Activated T-helper 1 cell treated with Interleukin-2 at 50 U/mL for 16 hours (primary cell): ENCODE measurements at places on chromosomes 12 and 14.

DNA sequence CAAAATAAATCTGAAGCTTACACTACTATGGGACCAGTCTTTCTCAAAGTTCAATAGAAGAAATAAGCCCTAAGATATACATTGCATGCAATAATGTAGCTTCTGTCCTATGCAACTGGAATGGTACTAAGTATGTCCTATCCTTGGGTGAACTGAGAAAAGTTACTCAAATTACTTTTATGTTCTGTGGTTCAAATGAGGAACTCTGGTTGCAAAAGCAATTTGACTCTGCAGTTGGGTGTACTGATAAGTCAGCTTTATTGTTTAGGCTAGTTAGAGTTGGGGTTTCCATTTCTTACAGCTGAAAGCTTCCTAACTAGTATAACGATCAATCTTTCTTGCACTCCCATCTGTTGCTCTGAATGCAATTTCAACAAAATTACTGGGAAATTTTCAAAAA is 29.2 kb downstream of the GPR135 start:
- DNase-seq: no peak

GRCh38 chr14:79614448-79614847 is 596.9 kb downstream of the DIO2 start:
- no peak for DNase-seq

GRCh38 chr12:120680165-120680738 is 6.7 kb upstream of the MLEC start:
- DNase-seq: no peak

- DNase-seq: no peak
Observed at GRCh38 chr12:115891556-115892164, 385.8 kb downstream of the MED13L start.

GRCh38 chr12:131355361-131356245 is 355.3 kb upstream of the SFSWAP start:
- no peak for DNase-seq

GRCh38 chr12:94109160-94109559 is 39.2 kb upstream of the PLXNC1 start:
- no peak for DNase-seq

- DNase-seq: no peak
Observed at GRCh38 chr14:66401449-66402095, 84.6 kb upstream of the CCDC196 start.

DNA sequence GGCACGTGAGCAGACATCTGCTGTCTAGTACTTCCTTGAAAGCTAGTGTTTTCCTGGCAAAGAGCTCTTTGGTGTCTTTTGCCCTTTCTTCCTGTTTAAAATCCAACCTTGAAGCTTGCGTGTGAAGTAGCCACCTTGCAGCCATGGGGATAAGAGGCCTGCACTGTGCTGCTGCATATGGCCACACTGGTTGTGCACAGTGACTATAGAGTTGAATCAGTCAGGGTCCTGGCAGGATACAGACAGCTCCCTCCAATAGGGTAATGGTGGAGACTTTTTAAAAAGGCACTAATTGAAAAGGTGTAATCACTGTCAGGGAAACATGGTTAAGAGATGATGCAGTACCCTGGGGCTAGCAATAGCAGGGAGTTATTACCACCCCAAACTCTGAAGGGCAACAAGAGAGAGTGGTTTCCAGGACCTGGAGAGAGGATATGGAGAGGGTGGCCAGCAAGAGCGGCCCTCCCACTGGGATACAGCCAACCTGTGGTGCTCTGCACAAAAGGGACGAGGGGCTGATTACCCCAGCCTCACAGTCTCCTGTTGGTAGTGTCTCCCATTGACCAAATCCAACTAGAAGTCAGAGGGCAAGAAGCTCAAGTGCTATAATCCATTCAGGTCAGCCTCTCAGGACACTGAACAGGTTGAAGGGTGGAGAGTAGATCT is 4.8 kb upstream of the GLT8D2 start:
- no peak for DNase-seq

GRCh38 chr12:28217805-28218204 is 27.5 kb downstream of the CCDC91 start:
- no peak for DNase-seq

- DNase-seq: no peak
Observed at GRCh38 chr12:107243341-107243740, 150.0 kb upstream of the CRY1 start.

DNA sequence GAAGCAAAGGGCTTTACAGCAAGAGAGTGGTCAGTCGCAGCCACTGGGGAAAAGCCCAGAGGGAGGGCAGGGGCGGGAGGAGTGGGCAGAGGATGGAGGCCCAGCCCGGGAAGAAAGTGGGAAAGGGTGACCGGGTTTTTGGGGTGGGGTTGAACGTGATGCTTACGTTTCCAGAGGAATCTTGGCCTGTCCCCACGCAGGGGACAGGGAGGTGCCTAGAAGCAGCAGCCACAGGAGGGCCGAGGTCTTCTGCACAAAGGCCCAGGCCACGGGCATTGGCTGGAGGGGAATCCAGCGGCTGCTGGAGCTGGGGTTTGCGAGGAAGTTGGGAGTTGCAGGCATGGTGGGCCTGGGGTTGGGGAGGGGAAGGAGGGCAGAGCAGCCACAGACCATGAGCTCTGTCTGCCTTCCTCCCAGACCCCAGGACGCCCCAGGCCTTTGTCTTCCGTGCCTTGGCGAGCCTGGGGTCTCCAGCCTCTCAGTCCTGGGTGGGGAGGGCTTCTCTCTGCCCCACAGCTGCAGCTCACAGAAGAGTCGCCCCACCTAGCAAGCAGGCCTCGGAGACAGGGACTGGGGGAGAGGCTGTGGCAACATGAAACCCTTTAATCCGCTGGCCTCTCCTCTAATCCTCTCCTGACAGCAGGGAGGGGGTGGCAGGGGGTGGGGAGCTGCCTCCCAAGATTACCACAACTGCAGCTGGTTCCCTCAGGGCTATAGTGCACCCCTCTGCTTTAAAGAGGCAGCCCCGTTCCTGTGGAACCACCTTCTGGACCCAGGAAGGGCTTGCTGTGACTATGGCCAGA is at the start of gene CACNA2D4:
TSS of gene CACNA2D4 (minus strand) at position 572 of the 803 bp plus-strand sequence. CDS start at position 393, 179 bp downstream.
- no peak for DNase-seq

- no peak for DNase-seq
Observed at GRCh38 chr12:132496710-132497109, 6.8 kb downstream of the FBRSL1 start.

- DNase-seq: no peak
Observed at GRCh38 chr12:14774906-14775635, 28.2 kb downstream of the WBP11 start.

- no peak for DNase-seq
Observed at GRCh38 chr12:96263449-96263902, 69.3 kb downstream of the ELK3 start.

- no peak for DNase-seq
Observed at GRCh38 chr14:100440758-100441203, 117.6 kb downstream of the SLC25A47 start.

DNA sequence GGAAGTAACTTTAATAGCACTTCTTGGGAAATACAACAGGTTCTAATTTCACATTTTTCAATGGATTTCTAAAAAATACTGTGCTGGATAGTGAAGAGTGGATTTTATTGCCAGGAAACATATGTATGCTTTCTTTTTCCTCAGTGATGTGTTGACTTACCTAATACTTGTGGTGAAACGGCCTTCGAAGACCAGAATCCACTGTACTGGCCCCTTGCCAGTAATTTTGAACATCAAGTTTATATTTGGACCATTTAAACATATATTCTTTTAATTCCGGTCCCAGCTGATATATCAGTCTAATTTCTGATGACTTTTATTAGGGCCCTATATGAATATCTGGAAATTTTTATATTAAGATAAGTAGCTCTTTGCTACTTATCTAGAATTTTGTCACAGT is 1.8 kb downstream of the MSRB3 start:
- no peak for DNase-seq

DNA sequence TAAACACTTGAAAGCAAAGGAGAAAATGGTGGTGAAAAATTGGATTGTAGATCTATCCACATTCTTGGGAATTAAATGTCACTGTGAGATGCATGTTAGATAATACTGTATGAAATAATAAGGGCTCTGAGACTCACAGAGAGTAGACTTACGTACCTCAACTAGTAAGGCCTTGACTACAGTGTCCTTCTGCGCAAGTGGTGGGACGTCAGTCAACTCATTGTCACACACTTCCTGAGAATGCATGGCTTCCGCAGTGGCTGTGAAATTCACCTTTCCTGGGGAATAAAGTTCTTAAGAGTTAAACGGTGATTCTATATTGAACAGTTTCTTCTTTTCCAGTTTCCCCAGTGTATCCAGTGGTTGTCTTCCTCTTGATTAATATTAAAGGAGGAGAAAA is 32.6 kb upstream of the PZP start:
- no peak for DNase-seq

DNA sequence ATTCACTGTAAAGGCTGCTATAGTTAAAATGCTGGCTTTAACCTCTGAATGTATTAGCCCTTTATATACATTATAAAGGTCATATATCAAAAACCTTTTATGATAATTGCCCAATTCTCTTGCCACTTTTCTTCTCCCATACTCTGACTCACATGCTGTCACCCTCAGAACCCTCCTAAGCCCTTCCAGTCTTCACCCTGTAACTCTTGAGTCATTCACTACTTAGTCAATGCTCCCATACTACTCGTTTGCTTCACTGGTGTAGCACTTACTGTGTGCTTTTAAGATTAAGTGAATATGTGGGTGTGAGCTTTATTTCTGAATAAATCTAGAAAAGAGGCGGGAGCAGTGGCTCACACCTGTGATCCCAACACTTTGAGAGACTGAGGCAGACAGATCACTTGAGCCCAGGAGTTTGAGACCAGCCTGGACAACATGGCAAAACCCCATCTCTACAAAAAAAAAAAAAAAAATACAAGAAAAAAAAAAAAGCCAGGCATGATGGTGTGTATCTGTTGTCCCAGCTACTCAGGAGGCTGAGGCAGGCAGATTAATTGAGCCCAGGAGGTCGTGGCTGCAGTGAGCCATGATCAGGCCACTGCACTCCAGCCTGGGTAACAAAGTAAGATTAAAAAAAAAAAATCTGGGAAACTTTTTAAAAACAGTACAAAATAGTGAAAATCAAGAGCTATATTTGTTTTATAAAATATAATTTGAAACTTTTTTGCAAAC is 37.6 kb downstream of the SPATA7 start:
- DNase-seq: no peak

DNA sequence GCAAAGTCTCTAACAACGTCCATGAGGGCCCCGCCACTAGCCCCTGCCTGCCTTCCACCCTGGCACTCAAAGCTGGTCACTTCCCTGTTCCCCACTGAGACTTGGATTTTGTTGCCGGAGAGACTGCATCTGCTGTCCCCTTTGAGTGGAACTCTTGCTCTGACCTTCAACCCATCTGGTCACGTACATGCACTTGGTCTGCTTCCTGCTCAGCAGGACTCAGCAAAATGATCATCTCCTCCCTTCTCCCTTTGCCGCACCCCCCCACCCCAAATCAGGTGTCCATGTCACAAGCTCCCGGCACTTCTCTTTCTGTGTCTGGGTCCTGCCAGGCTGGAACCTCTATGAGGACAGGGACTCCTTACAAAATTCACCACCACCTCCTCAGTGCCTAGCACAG is 180.9 kb downstream of the CHST11 start:
- DNase-seq: no peak

DNA sequence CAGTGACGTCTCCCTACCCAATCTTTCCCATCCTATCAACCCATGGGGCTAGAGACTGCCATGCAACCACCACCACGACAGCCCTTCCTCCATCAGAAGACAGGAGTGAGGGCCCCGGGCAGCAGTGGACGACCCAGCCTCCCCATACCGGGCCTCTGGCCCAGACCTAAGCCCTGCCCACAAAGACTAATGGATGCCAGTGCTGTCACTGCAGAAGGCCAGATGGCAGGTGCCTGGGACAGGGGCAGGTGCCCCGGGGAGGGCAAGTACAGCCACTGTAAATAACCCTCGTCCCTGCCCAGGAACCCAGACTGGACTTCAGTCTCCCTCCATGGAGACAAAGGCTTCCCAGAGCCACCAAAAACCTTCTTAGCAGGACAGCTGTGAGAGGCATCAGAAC is 20.3 kb upstream of the HSPB8 start:
- no peak for DNase-seq

DNA sequence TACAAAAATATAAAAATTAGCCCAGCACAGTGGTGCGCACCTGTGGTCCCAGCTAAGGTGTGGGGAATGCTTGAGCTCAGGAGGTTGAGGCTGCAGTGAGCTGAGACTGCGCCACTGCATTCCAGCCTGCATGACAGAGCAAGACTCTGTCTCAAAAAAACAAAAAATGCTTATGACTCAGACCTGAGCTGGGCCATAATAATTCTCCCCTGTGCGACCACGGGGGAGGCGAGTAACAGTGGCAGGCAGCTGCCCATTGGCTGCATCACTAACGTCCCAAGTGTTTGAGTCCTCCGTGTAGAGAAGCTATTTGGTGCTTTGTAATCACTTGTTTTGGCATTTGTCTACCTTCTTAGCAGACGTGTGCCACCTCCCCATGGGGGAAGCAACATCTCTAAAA is 24.9 kb downstream of the PSMC1 start:
- DNase-seq: no peak

GRCh38 chr12:13209436-13210235 is 13.1 kb downstream of the EMP1 start:
- no peak for DNase-seq

- no peak for DNase-seq
Observed at GRCh38 chr14:33986804-33987203, 35.9 kb upstream of the EGLN3 start.

- no peak for DNase-seq
Observed at GRCh38 chr14:76501156-76501720, 125.3 kb downstream of the ESRRB start.

GRCh38 chr12:116123451-116124258 is 153.8 kb downstream of the MED13L start:
- no peak for DNase-seq

GRCh38 chr14:95495538-95496025 is 20.9 kb downstream of the SYNE3 start:
- DNase-seq: no peak

- DNase-seq: no peak
Observed at GRCh38 chr12:122449317-122449716, 26.8 kb upstream of the CLIP1 start.

GRCh38 chr12:124094188-124094587 is 121.2 kb downstream of the ZNF664 start:
- DNase-seq: no peak

DNA sequence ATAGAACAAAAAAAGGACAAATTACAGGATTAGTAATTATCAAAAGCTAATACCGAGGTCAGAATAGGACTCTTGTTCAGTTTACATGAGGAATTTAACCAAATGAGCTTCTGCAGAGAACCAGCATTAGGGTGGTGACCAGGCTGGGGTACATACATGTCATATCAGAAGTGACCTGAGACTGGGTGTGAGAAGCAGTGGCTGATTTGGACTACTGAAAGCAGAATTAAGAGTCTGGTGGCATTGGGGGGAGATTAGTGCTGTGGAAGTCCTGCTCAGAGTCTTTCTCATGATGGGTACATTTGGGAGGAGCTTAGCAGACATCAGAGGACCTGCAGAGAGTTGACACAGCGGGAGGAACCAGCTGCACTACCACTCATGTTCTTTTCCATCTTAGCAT is 21.7 kb downstream of the TRAF3 start:
- DNase-seq: no peak

- DNase-seq: no peak
Observed at GRCh38 chr12:111215881-111216280, 153.0 kb downstream of the PHETA1 start.

GRCh38 chr12:180445-180844 is 33.5 kb downstream of the SLC6A12 start:
- no peak for DNase-seq

GRCh38 chr14:89348722-89349121 is 68.3 kb downstream of the FOXN3 start:
- DNase-seq: no peak

- no peak for DNase-seq
Observed at GRCh38 chr12:105744371-105745058, 394.2 kb downstream of the NUAK1 start.
